ENCODE measurements at places on chromosomes 7 and 10.

- no peak for DNase-seq
These were observed 123.0 kb upstream of the FZD8 start for GRCh38 chr10:35765066-35765527.

DNA sequence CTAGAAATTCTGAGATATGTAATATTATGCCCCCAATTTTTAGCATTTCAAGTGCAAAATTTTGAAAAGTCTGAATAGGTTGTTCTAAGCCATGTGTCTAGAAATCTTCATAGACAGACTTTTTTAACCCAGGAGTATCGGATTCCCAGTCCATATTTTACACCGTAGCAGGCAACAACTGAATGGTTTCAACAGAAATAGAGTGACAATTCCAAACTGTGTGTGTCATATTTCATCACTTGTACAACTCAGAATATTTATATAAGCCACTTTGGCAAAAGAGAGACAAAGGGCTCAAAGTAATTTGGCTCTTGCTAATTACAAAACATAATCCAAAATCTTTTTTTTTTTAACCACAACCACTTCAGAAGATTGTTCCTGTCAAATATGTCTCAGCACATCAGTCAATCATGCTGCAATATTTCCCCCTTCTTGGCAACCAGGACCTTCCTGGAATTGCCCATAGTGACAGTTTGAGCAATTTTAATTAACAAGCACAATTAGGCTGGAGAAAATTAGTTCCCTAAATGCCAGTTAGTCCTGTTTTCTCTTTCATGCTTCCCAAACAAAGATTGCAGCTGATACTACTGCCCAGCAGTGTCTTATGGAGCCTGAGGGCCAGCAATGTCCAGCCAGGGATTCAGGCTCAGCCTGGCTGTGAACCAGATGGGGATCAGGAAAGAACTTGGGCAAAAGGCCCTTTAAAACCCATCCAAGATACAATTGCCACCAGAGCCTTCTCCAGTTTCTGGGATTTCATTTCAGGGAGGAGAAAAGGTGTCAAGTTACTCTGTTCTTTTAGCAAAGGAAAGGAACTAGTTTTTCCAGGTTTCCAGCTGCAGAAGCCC, 533.3 kb upstream of the GHITM start:
- DNase-seq = peak; percentile 38

DNA sequence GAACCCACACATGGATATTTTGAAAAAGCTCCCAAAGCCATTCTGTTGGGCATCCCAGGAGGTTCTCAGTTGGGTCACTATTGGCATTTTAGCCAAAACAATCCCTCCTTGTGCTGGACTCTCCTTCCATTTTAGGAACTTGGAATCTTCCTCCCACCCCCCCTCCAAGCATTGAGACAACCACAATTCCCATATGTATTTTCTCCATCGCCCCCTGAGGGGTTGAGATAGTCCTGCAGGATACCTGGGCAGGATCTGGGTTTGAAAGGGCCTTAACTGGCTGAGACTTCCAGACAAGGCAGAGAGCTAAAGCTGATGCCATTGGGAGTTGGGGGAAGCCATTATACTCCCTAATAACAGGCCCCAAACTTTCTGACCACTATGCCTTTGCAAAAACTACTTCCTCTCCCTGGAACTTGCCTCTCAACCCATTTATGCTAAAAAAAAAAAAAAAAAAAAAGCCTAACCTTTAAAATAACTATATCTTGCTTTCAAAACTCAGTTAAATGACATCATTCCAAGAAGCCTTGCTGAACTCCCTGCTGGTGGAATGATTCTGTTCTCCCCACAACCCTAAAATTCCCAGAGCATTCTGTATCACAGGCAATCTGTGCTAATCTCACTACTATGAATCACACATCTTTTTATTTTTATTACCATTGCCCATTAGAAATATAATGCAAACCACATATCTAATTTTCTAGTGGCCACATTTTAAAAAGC, 77.5 kb upstream of the PDE1C start:
- DNase-seq = no peak

DNA sequence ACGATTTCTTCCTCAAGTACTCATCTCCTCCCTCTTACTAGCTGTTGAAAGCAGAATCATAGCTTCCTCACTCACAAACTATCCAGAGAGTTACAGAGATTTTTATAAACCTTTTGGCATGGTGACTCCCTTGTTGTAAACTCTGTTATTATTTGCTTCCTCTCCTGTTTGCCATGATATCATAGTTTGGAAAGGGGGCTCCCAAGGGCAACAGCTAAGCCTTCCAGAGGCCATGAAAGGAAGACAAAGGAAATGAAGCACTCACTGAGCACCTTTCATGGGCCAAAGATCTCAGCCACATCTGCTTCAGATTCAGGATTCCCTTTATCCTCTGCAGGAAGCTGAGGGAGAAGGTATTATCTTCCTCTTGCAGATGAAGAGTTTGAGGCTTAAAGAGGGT, 484.6 kb downstream of the PLXNA4 start:
- no peak for DNase-seq

GRCh38 chr10:91033324-91033950, 112.5 kb upstream of the ANKRD1 start:
- no peak for DNase-seq

DNA sequence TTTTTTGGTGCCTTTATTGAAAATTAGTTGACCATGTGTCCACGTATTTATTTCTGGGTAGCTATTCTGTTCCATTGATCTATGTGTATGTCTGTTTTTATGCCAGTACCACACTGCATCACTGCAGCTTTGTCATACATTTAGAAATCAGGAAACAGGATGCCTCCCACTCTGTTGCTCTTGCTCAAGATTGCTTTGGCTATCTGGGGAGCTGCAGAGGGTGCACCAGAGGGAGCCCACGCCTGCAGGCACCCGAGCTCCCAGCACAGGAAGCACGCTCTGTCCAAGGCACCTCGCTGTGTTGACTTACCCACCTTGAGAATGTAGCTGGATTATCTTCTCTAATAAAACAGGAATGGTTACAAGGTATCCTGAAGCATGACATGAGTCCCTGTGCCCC, 301.7 kb downstream of the TCERG1L start:
- DNase-seq = no peak
